ENCODE measurements at places on chromosomes 11 and 22.
A peak's percentile ranks its signal among the peaks of the same experiment; 100 is the strongest.

DNA sequence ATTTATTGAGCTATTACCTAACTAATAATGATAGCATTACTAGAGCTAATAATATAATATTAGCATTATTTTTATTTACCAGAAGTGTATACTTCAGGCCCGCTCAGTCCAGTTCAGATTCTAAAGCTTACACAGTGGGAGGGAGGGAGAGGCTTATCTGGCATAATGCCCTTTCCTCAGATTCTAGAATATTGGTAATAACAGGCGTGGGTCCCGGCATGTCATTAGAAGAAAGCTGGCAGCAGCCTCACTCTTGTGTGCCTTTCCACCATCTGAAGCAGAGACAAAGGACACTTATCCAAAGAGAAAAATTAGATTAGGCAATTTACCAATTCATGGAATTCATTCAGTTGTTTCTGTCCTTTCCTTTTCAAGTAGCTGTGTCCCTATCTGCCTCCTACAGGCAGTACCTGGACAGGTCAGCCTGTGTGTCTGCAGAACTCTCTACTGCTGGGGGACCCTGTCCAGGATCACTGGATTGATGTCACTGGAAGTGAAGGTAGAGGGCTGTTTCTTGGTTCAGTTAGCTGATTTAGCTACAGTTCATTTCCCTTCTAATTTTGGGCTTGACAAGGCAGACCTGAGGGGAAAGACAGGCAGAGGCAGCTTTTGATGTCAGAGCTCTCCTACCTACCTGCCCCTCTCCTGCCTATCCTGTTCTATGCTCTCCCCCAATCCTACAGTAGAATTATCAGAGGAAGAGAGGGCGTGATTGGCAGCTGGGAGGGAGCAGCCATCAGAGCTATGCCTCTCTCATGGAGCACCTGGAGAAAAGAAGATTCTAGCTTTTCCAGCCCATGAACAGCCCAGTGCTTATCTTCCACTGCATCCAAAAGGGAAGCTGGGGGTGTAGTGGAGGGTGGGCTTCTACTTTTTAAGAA is 20.3 kb upstream of the CCDC90B start:
- no peak for DNase-seq

DNA sequence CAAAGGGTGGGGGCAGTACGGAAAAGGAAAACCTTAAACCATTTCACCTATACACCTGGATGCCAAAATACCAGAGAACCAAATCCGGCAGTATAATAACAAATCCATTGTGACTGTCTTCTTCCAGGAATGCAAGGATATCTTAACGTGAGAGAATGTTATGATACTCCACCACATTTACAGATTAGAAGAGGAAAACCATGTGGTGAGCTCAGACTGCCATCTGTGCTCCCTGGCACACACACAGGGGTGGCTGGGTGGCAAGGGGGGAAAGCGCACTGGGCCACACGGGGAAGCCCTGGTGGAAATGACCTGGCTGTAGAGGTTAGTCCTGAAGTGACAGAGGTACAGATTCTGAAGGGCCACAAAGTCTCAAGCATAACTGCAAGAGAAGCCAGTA is 9.9 kb downstream of the EIF1AD start:
- DNase-seq: no peak

- DNase-seq: no peak
Observed at GRCh38 chr11:17387811-17388210, 648 bp downstream of the KCNJ11 start.

GRCh38 chr11:15687342-15687741 is 572.6 kb downstream of the INSC start:
- DNase-seq: no peak

GRCh38 chr11:75888416-75888815 is 73.4 kb downstream of the UVRAG start:
- no peak for DNase-seq

DNA sequence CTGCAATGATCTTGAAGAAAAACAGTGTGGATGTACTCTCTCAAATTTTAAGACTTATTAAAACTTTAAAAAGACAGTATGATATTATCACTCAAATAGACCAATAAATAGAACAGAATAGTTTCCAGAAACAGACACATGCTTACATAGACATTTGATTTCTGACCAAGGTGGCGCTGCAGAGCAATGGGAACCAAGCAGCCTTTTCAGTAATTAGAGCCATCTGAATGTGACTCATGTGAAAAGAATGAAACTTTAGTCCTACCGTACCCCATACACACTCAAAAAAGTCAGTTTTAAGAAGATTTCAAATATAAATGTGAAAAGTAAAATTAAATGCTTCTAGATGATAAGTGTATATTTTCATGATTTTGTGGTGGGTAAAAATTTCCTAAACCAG is 74.2 kb upstream of the MS4A8 start:
- peak; percentile 28 for DNase-seq

DNA sequence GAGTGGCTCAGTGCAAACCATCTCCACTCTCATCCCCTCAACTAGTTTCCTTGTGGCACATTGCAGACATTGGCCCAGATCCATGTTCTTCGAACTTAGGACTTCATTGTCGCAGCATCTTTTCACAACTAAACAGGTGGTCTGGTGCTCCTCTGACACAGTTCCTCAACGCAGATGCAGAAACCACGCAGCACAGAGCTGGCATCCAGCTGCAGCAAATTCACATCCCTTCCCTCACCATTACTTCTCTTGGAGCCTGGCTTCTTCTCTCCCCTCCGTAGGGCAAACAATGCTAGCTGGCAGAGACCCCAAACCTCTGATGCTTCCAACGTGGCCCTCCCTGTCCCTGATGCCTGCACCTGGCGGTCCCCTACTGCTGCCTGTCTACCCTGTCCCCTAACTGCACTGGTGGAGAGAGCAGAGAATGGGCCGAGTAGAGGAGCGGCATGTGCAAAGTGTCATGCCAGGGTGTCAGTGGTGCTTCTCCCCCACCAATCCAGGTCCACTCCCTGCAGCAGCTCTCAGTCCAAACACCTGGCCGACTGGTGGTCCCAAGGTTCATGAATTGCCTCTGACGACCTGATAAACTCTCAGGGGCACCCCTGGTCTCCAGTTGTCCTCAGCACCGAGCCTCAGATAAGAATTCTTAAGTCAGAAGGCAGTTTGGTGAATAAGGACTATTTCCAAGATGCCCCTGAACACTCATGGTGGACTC is 18.1 kb downstream of the TMPRSS13 start:
- DNase-seq: no peak

DNA sequence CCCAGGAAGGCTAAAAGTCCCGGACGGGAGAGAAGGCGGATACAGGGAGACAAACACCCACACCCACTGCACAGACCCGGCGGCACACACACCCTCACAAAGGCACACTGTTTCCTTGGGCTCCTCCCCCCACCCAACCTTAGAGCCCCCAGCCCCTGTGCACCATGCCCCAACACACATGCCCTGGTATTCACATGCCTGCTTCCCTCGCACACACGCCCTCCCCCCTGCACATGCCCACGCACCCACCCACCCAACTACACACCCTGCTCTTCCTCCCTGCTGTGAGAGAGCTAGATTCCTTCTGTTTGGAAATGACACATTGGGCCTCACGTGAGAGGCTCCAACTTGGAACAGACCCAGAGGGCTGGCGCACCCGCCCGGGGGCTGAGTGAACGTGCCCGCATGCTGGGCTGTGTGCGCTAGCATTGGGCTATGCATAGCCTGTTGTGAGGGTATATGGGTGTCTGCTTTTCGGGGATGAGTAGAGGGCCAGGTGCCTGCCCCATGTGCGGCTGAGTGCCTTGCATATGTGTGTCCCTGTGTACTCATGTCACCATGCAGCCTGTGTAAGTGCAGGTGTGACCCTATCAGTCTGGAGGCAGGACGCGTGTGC is 518 bp upstream of the CHRM1 start:
- DNase-seq: no peak

- DNase-seq: no peak
Observed at GRCh38 chr22:43133401-43133800, 9.8 kb downstream of the MCAT start.

DNA sequence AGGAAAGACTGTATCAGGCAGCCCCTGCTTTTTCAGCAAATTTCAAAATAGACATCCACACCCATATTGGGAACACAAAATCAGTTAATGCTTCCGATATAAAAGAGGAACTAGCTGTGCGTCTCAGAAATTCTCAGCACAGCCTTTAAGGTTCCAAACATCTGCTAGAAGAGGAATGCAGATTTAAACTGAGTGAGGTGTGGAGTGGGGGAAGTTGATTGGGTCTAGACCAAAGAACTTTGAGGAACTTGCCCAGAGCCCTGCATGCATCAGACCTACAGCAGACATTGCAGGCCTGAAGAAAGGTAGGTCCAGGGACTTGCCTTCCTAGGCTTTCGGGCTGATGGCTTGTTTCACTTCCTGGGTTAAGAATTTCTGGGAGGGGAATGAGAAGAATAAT is at the start of gene MS4A4A:
TSS of gene MS4A4A (plus strand) at position 255 of the 400 bp plus-strand sequence. CDS start at position 265, 10 bp downstream.
- no peak for DNase-seq

DNA sequence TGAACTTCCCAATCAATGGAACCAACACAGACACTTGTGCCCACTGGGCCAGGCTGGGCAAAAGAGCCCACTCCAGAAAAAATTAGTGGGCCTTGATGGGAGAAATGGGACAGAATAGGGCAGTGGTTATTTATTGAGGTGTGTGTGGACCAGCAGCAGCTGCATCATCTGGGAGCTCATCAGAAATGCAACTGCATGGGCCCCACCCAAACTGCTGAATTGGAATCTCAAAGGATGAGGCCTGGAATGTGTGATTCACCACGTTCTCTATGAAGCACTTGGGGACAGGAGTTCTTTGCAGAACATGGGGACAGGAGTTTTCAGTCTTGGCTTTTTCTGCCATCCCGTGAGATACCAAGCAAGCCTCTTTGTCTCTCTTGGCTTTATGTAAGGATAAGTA is 255.6 kb upstream of the PLET1 start:
- no peak for DNase-seq

DNA sequence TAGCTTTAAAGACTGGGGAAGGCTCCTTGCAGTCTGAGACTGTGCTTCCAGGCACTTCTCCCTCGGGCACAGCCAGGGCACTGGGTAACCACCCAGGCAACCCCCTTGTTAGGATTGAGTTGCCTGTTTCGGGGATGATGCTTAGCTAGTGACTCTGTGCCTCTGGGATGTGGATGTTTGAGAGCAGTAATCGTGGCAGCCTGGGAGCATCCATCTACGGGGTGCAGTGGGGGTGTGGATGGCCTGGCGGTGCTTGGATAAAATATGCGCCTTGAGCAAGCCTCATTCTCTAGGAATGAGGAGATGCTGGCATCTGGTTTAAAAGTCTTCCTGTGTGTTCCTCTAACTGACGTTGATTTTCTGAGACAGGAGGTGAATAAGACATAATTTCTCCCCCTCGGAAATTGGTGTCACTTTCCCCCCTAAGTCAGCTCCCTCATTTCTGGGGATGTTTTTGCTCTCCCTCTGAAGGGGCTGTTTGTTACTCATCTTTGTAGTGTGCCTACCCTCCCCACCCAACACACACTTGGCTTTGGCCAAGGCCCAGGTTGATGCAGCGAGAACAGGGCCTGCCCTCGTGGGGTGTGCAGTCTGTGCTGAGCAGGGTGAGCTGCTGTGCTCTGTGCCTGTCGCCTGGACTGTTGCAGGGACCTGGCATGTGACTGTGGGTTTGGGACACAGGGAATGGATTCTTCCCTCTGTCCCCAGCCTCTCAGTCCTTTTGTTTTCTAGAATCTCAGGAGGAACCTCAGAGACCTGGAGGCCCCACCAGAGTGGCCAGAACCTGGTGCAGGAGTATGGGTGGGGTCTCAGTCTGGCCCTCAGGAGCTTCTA is 2.0 kb downstream of the GNAZ start:
- peak; percentile 81 for DNase-seq

DNA sequence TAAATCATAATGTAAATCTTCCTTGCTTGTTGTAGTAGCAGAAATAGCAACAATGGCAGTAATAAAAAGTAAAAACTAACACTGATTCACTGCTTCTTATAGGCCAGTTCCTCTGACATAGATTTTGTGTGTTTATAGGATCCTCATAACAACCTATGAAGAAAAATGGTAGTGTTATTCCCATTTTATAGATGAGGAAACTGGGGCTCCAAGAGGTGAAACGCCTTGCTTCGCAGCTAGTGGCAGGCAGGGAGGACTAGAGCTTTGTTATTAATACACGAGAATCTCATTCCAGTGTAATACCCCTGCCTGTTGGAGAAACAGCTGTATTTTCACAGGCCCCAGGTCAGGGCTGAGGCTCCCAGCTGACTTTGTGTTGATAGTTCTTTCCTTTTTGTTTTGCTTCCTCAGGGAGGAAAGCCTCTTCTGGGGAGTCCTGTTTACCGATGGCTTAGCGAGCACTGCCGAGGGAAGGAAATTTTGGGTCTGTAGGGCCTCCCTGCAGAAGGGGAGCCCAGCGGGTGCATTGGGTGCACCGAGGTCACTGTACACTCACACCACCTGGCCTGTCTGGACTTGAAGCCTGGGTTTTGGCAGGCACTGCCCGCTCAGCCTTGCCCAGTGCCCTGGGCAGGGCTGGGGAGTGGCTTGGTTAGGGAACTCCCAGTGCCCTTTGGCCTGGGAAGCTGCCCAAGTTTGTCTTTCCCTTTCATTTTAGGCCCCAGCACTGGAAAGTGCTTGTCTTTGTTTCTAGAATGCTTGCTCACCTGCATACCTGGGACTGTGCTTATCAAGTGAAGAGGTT is 13.5 kb downstream of the KIAA1671 start:
- no peak for DNase-seq

DNA sequence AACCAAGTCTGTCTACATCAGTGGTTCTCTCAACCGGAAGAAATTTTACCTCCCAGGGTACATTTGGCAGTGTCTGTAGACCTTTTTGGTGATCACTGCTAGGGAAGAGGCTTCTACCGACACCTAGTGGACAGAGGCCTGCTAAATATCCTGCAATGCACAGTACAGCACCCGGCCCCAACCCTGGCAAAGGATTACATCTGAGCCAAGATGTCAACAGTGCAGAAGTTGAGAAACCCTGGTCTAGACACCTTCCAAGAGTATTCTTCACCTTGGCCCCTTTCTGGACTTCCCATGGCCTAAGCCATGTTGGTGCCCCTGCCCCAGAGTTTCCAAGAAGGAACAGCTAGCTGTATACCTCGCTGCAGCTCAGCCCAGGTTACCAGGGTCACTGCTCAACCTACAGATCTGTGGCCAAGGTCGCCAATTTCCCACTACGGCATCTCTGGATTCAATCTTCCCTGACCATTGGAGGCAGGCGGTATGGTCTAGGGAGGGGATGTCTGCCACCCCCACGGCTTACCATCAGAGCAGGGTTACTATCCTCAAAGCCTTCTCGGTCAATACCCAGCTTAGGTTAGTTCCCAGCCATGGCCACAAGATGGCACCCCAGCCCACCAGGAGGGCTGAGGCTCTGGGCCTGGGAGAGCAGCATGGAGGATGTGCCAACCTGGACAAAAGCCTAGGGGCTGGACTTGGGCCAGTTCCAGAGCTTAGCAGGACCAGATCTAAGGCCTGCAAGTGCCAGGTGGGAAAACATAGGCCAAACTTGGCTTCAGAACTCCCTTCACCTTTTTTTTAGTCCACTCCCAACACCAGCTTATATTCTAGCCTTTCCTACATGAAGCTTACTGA is 3.7 kb upstream of the KCNC1 start:
- peak; percentile 65 for DNase-seq

Measured in fibroblast of upper back skin (primary cell).